ENCODE measurements at places on chromosomes 7 and 10.
A peak's percentile ranks its signal among the peaks of the same experiment; 100 is the strongest.

- DNase-seq: no peak
These were observed 2.1 kb downstream of the ST8SIA6 start for GRCh38 chr10:17452060-17452841.

- DNase-seq: no peak
These were observed 45.9 kb downstream of the TSPAN15 start for GRCh38 chr10:69497231-69497561.

- no peak for DNase-seq
These were observed 67.7 kb downstream of the TRIM24 start for GRCh38 chr7:138527746-138528223.

DNA sequence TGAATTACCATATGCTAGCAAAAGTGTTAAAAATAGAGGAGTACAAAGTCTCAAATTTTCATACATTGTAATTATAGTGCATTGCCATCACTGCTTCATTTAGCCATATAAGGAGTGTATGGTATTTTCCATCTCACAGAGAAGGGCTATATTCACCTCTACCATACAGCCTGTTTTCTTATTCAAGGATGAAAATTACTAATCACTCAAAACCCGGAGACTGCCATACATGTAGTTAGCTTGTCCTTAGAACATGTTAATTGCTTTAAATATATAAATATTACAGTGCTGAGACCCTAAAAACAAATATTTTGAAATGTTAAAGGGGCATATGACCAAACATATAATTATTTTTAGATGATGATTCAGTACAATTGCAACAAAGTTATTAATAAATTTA is 49.4 kb downstream of the CPEB3 start:
- no peak for DNase-seq

GRCh38 chr7:3943779-3944520 is 642.9 kb downstream of the SDK1 start:
- DNase-seq: no peak

GRCh38 chr7:158976468-158976848 is 120.1 kb downstream of the DYNC2I1 start:
- no peak for DNase-seq

DNA sequence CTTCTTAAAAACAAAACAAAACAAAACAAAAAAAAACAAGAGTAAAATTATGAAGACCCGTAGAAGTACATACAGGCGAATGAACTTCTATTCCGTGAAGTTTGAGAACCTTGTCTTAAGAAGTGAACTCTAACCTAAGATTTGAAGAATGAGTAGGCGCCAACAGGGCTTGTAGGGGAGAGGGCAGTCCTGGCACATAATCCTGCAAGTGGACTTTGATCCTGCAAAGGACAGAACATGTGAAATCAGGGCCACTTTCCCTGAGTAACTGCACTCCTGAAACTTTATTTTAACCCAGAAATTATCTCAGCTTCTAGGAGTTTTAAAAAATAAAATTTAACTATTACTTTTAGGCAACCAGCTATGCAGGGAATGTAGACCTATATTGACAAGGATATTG is 62.0 kb downstream of the GNAT3 start:
- no peak for DNase-seq

GRCh38 chr7:367351-367901 is 77.5 kb downstream of the FOXL3 start:
- DNase-seq: no peak

DNA sequence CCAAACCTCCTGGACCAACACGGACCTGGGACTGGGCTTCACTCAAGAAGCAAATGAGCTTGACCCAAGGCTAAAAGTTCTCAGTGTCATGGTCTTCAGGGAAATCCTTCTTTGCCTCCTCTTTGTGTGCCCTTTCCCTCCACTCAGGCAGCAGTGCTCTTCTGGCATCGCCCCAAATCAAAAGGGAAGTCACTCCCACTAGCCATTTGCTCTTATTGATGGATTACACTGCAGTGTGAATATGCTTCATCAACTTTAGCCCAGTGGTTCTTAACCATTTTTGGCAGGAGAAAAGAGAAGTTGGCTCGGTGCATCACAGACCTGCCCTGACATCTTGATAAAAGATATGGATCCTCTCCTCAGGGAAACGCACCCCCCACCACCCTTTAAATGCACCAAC is 19.2 kb upstream of the IKZF1 start:
- no peak for DNase-seq

GRCh38 chr10:88120599-88121333 is 257.3 kb downstream of the PTEN start:
- DNase-seq: no peak

GRCh38 chr10:78577712-78578111 is 491.1 kb upstream of the ZMIZ1 start:
- no peak for DNase-seq

DNA sequence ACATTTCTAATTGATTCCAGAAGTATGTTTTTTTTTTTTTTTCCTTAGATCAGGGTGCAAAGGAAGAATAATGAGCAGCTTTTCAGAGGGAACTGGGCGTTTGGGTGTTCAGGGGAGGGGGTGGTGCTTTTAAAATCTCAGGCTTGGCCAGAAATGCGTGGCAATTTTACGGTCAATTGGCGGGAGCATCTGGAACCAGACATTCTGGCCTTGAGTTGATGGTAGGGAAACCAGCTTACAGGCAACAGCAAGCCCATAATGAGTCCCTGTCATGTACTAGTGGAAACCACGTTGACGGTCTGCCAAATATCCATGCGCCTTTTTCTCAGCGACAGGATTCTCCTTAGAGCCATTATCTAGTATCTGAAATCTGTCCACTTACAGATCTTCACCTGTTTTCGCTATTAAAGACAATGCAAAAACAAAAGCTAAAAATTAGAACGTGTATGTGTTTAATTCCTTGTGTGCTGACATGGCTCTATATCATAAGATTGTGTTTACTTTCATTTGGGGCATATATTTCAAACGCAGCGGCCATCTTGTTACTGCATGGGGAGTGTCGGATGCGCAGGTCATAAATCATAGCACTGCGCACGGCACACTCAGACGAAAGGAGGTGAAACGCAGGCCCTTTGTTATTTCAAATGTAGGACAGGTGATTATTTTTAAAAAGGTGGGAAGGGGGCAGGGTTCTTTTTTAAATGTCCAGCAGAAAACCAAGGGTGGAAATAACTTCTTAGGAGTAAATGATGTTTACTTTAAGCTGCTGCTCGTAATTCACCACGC is 209.2 kb downstream of the AGMO start:
- DNase-seq: no peak

DNA sequence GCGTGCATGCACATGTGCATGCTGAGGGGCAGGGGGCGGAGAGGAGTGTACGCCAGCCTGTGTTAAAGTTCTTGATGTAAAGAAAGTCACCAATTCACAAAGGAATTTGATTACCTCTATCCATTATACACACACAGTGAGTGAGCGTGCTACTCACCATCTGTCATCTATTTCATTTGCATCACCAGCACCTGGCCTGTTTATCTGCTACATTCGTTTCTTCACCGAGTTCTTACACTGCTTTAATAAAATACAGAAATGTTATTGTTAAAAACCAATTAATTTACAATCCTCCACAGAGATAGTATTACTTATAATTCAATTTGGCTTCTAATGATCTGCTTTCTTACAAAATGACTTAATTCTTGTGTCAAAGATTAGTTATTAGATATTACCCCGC is 32.6 kb downstream of the NEUROD6 start:
- no peak for DNase-seq

DNA sequence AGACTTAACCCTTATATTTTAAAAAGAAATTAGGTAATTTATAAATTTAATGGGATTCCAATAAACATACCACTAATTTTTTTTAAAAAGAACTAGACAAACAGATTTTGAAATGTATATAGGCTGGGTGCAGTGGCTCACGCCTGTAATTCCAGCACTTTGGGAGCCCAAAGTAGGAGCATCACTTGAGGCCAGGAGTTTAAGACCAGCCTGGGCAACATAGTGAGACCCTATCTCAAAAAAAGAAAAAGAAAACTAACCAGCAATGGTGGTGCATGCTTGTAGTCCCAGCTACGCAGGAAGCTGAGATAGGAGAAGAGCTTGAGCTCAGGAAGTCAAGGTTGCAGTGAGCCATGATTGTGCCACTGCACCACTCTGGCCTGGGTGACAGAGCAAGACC is 62.7 kb downstream of the EZH2 start:
- DNase-seq: no peak

DNA sequence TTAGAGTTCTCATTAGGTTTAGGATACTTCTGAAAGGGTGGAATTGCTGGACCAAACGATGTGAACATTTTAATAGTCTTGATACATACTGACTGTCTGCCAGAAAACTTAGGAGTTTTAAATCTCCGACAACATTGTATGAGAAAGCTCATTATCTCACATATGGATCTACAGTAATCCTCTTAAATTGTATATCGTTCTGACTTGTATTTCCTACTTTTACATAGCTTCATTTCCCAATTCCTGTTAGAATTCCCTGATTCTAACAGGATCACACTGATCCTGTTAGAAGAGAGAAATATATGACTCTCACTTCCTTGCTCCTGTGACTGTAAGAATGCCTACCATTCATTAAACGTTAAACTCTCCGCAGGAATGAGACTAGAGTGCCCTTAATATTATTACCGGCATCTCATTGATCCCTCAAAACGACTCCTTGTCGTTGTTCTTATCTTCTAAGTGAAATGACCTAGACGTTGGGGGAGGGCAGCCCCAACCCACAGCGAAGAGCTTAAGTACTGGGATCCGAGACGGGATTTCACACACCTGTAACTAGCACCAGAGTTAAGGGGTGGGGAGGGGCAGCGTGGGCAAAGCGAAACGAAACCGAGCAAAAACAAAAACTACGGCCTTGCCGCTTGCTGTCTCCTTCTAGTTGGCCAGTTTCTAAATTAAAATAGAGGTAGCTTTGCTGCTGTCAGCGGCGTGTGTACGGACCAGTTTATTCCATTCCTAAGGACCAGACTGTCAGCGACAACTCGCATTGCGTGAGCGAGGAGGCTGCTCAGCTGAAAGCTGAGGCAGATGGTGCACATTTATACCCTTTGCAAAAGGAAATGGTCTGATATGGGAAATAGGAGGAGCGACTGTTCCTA is 678 bp upstream of the TMEM106B start:
- DNase-seq: peak; percentile 61

GRCh38 chr7:114087653-114088469 is 169.1 kb upstream of the PPP1R3A start:
- DNase-seq: no peak

DNA sequence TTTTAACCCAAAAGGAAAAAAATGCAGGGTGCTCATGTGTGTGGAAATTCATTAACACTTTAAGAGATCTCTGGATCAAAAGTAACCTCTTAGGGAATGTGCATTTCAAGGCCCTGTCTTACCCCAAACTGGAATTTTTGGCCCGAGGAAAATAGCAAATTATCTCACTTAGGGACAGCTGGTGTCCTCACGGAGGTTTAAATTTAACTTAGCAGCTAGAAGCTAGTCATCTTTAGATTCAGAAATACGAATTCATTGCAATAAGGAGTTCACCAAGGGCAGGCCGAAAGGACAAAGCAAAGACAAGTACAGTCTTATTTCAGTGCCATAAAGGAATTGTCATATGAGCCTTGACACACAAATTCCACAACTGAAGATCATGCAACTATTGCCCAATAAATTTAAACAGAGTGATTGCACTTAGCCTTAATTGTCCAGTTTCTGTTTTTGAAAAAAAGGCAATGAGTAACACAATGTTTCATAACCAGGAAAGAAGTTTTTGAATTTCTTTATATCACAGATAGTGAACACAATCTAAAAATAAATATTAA is 22.4 kb upstream of the SEMA3C start:
- DNase-seq: no peak

GRCh38 chr7:130322615-130323014 is 22.0 kb upstream of the CPA5 start:
- DNase-seq: no peak

DNA sequence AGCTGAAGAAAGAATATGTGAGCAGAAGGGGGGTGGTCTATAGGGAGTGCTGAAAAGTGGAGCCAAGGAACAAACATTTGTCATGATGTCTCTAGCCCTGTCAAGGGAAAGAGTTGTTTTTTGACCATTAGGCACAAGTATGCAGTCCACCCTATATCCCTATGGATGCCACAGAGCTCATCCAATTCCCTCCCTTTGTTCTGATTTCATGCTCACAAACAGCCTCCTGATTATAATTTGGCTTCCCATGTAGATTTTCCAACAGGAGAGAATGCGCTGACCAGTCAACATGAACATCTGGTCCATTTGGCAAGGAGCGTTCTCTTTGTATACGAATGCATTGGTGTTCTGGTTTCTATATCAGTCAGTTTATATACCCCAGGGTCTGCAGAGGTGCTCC is 12.1 kb upstream of the CEP41 start:
- no peak for DNase-seq

DNA sequence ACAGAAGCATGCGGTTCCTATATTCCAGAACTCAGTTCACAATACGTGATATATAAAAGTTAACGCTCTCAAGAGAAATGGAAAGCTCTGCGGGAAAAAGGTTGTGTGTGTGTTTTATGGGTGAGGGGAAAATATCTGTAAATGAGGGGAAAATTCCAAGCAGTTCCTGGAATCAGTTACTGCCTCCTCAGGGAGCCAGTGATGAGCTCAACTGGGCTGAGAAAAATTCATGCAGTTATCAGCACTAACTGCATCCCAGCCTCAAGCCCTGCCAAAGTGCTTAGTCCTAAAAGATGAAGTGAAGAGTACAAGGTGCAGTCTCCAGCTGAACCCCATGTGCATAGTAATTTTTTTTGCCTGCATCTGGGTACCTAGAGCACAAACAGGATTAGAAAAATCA is 191.9 kb downstream of the CDK14 start:
- no peak for DNase-seq

GRCh38 chr10:33136271-33136670 is 178.2 kb upstream of the ITGB1 start:
- DNase-seq: no peak

- DNase-seq: no peak
These were observed 53.5 kb upstream of the AGBL3 start for GRCh38 chr7:134932707-134933370.

GRCh38 chr7:70466725-70467364 is 665.1 kb upstream of the GALNT17 start:
- peak; percentile 19 for DNase-seq

DNA sequence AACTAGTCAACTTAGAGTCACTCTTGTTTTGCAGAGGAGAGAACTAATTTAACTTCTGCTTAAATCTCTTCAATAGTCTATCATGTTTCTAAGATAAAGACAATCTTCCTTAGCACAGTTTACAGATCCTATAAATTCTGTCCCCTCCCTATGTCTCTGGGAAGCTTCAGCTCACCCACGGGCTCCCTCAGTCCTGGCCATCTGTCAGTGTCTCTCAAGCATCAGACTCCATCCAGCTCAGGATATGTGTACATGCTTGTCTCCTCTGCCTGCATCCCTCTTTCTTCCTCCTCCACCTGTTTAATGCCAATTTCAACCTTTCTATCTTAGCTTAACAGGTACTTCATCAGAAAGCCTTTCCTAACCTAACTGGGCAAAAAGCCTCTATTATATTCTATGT is 177.1 kb upstream of the PTER start:
- DNase-seq: no peak

- no peak for DNase-seq
These were observed 69.0 kb downstream of the CREB5 start for GRCh38 chr7:28481091-28481926.
